Common myeloid progenitor, CD34-positive (primary cell): ENCODE measurements at places on chromosomes 1 and 21.

- DNase-seq: no peak
Measured at GRCh38 chr1:51912881-51913280, 34.4 kb upstream of the NRDC start.

- DNase-seq: no peak
Measured at GRCh38 chr1:224149709-224150108, 33.3 kb upstream of the DEGS1 start.

DNA sequence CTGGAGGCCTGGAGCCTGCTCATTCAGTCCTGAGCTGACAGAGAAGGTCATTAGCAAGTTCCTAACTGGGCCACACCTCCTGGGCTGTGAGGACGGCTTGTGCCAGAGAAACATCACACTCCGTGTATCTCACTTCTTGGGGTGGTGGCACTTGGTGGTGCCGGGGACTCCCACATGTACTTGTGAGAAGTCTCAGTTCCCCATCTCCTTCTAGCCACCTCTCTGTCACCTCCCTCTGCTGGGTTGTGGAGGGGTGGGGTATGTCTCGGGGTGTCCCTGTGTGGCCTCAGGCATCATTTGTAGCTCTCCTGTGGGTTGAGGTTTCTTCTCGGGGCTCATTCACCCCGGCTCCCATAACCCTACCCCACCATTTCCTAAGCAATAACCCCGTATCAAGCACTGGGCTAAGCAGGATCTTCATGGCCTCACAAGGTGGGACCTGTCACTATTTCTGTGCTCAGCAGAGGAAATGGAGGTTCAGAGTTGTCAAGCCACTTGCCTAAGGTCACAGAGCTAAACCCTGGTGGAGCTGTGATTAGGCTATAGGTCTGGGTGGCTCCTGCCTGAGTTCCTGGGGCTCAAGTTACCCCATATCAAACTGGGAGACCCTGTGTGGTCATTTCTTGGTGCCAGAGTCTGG lies 62.5 kb downstream of the UBIAD1 start:
- no peak for DNase-seq

GRCh38 chr1:93751377-93752250 lies 70.0 kb upstream of the BCAR3 start:
- DNase-seq: no peak

DNA sequence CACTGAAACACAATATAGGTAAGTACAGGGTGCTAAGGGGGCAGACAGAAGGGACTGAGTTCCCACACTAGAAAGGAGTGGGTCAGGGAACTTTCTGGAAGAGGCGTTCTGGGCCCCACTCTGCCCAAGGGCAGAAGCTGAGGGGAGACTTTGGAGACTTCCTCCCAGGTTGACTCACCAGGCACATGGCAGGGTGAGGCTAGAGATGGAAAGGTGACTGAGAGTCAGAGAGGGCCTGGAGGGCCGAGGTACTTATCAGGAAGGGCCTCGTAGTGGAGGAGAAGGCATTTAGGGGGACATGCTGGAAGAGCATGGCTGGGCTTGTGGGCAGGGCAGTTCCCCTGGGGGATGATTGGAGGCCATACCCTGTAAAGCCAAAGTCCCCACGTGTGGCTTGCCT lies 159.9 kb upstream of the JUN start:
- DNase-seq: no peak

GRCh38 chr1:203316626-203317093 lies 11.3 kb downstream of the BTG2 start:
- DNase-seq: no peak

DNA sequence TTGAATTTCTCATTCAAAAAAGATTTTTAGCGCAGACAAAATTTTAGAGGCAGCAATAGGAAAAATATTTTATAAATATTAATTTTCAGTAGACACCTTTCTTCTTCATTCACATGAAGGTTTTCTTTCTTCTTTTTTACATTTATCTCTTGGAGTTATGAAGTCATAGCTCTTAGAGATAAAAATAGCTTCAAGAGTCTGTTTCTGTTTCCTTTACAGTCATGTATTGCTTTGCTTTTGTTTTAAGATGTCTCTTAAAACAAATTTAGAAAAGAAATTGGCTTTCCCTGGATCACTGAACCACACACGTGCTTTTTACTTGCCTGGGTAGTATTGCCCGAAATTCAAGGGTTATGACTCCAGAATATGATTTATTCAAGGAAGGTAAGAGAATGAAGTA lies 369.9 kb upstream of the LRRC7 start:
- DNase-seq: no peak

DNA sequence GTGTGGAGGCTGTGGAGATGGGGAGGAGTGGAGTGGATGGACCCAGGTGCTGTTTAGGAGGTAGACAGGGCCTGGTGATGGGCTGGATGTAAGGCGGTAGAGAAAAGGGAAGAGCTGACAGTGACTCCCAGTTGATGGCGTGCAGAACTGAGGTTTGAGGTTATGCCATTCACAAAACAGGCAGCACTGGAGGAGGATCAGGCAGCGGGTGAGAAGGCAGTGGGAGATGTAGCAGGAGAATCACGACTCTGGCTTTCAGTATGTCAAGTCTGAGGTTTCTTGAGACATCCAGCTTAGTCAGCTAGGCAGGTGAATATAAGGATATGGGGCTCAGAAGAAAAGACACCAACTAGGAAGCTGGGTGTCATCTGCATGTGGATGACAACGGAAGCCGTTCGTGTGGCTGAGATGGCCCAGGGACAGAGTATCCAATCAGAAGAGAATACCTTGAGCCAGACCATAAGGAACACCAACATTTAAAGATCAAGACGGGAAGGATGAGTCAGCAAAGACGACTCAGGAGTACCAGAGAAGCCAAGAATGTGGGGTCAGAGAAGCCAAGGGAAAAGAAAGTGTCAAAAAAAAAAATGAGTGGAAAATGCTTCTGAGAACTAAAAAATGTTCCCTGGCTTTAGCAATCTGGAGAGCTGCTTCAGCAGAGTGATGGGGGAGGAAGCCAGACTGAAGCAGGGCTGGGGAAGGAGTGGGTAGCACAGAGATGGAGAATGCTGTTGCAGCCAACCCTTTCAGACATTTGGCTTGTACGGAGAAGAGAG lies 15.2 kb downstream of the LRRN2 start:
- no peak for DNase-seq

- no peak for DNase-seq
Measured at GRCh38 chr1:19405195-19405760, 80.1 kb downstream of the CAPZB start.

- peak; percentile 61 for DNase-seq
Measured at GRCh38 chr1:180415985-180416633, 86.3 kb downstream of the ACBD6 start.
